Activated CD4-positive, CD25-positive, alpha-beta regulatory T cell treated with anti-CD3 and anti-CD28 coated beads, Interleukin-2, amount 50 U/mL, for 16 hours (primary cell): ENCODE measurements at places on chromosomes 7 and 10.
A peak's percentile ranks its signal among the peaks of the same experiment; 100 is the strongest.

DNA sequence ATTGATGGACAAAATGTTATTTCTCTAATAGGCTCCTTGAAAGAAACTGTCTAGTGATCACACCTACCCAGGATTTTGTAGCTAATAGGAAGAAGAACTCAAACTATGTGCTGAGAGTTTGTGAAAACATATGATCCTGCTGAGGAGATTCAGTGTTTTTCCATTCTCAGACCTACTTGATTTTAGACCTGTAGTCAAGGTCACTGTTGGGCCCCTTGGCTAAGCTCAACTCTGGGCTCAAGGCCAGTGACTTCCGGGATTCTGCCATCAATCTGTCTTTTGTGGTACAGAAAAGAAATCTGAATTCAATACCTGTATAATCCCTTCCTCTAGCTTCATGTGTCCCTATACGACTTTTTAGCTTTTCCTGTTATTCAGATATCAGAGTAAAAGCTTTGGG, 79.7 kb upstream of the FERD3L start:
- DNase-seq = no peak

- no peak for DNase-seq
Measured at GRCh38 chr10:131166486-131166885, 145.0 kb downstream of the TCERG1L start.

GRCh38 chr7:25069900-25070443, 55.1 kb downstream of the CYCS start:
- peak; percentile 14 for DNase-seq

GRCh38 chr7:18467011-18467410, 28.5 kb upstream of the HDAC9 start:
- no peak for DNase-seq

- no peak for DNase-seq
Measured at GRCh38 chr7:130831817-130832481, 97.9 kb upstream of the KLF14 start.

DNA sequence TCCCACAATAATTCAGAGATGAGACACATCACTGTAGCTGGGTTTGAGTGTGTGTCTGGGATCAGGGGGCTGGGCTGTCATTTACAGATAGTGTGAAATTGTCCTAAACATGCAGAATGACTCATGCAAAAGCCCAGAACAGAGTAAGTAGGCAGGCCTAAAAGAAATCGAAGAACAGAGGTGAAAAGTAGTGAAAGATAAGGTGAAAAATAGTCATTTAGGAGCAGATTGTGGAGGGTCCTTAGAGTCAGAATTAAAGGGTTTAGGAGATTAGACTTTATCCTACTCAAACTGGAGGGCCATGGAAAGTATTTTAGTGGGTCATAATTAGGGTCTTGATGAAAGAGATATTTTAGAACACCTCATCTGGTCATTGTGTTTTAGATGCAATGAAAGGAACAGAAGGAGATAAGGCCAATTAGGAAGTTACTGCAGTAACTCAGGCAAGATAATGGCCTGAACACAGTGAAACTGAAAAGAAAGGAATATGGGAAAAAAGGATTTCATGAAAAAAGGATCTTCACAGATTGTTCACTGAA, 58.3 kb upstream of the NEBL start:
- no peak for DNase-seq

DNA sequence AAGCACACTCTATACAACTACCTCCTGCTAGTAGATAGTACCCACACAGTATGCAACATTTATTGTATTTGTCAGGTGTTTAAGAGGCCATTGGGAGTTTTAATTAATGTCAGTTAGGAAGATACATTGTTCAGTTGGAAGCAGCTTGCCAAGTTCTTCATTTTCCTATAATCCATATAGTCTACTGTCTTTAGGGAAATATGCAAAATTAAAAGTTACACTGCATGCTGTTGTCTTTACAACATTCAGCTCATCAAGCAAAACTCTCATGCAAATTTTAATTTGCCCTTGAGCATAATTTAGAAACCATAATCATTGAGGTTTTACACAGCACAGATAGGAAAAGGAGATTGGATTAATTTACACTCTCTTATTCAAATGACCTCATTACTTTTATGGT, 17.4 kb downstream of the FOXP2 start:
- DNase-seq = no peak

GRCh38 chr10:129706081-129706480, 239.0 kb downstream of the MGMT start:
- DNase-seq = no peak

- DNase-seq = no peak
Measured at GRCh38 chr7:46755120-46756034, 826.5 kb downstream of the TNS3 start.

DNA sequence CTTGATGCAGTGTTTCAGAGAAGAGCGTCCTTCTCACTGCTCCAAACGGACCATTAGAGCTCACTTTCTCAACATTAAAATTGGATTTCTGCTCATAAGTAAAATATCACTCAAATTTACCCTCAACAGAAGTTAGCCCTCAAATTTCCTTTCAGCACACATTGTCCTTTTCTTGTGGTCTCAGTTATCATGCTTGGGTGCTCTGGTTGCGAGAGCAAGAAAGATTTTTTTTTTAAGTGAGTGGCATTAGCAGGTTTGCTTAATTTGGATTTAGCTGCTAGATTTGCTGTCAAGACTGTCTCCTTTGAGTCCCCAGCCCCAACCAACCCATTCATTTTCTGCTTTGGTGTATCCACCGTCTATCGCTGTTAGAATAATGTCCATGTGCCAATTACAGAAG, 2.6 kb upstream of the CH25H start:
- no peak for DNase-seq

- DNase-seq = no peak
Measured at GRCh38 chr10:89213191-89213808, 6.2 kb upstream of the CH25H start.

DNA sequence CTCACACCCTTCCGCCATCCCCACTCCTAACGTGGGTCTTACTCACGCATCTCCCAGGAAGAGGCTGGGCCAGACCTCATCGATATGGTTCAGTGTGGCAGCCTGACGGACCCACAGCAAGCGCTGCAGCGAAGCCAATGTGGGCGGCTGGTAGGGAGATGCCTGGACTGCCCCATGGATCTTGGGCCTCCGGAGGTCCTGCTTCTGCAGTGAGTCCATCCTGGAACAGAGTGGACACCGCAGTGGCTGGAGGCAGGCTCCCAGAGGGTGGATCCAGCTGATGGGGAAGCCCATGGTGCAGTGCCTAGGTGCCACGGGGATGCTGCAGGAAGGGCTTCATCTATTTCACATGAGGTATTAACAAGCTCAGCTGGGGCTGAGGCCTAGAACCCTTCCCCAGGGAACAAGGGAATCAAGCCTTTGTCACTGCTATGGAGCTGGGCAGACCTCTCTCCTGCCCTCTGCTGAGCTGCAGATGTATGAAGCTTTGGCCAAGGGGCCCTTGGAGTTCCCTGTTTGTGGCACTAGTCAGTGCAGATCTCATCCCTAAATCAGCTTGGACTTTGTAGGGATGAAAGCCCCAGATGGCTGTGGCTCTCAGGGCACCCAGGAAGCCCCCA, 13.7 kb upstream of the SAMD8 start:
- DNase-seq = no peak

DNA sequence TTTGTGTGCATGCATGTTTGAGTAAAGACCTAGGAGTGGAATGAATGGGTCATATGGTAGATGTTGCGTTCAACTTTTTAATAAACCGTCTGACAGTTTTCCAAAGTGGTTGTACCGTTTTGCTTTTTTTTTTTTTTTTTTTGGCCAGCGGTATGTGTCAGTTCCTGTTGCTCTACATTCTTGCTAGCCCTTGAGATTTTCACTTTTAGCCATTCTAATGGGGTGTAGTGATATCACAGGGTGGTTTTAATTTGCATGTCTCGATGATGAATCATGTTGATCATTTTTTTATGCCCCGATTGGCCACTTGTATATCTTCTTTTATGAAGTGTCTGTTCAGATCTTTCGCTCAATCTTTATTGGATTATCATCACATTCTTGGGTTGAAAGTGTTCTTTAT, 320.7 kb downstream of the CAMK1D start:
- no peak for DNase-seq

DNA sequence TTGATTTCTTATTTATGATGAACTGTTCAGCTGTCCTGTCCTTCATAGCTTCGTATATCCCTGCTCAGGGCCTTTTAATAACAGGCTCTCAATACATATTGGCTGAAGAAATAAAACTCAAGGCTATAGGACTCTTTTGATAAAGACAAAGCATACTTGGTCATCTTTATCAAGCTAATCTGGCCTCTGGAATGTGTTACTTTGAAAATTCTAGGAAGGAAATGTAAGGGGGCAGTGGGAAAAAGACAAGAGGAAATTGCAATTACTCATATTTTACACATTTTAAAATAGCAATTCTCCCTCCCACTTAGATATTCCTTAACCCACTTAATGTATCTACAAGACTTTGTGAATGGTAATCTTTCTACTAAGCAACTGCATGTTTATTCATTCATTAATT, 94.3 kb downstream of the OSBPL3 start:
- DNase-seq = no peak

GRCh38 chr10:102935505-102935904, 17.4 kb downstream of the CNNM2 start:
- no peak for DNase-seq

DNA sequence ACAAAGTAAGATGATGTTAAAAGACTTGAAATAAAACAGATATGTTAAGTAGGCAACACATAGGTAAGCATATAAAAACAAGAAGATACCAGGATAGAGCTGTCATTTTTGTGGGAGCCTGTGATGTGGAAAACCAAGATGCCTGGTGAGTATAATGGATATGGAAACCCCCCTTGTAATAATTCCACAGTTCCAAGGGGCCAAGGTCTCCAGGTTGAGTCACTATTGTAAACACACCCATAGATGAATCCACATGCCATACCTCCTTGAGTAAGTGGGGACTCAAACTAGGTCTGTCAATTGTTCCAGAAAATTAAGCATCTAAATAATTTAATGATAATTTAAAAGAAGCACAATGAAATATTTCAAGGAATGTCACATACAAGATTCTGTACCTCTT, 15.9 kb downstream of the CAV1 start:
- DNase-seq = no peak

- no peak for DNase-seq
Measured at GRCh38 chr10:34260904-34261303, 554.2 kb downstream of the PARD3 start.

- no peak for DNase-seq
Measured at GRCh38 chr7:96996111-96996957, 9.0 kb upstream of the DLX6 start.

DNA sequence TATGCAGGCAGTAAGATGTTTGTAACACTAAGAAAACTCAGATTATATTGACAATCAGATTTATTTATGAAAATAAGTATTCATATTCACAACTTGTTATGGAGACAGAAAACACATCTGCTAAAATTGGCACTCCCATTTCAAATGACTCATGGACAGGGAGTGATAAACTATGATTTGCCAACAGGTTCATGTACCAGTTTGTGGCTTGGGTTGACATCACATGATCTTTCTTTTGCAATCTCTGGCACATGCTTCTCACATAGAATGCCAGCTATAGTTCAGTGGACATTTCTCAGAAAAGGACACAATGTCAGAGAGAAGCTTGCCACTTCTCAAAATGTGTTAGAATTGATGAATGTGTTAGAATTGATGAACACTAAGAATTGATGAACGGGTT, 663.2 kb upstream of the ANKRD30A start:
- DNase-seq = no peak

GRCh38 chr7:140996-141395, 51.4 kb upstream of the FAM20C start:
- no peak for DNase-seq

DNA sequence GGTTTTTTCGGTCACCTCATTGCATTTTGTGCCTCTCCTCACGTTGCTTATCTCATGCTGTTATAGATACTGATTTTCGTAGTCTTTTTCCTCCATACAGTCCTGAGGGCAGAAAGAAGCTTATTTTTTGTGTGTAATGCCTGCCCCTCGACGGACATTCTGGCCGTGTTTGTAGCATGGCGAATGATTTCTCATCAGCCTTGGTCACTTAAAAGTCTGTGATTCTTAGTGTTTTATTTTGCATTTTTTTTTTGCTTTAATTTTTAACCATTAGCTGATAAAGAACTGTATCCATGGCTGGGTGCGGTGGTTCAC, 469 bp upstream of the NOC3L start:
- no peak for DNase-seq

GRCh38 chr7:145831616-145832206, 284.9 kb upstream of the CNTNAP2 start:
- DNase-seq = no peak

- DNase-seq = no peak
Measured at GRCh38 chr7:149454750-149455149, 6.1 kb downstream of the ZNF777 start.

- no peak for DNase-seq
Measured at GRCh38 chr10:45404087-45404769, 30.2 kb downstream of the ALOX5 start.

DNA sequence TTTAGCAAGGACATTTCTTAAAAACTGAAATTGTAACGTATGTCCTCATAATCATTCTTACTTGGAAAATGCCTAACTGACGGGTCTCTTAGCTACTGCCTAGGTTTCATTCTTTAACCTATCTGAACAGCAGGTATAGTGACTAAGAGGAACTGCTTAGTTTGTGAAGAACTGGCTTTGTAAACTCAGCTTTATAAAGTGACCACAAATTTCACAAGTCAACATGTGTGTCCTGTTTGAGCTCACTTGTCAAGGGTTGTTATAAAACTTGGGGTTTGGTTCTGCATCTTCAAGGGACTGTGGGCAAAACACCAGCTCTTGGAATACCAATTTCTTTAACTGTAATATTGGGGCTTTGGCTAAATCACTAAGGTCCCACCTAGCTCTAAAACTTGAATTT, 32.2 kb downstream of the MRPS33 start:
- DNase-seq = no peak

GRCh38 chr10:62024026-62024701, 122.7 kb downstream of the ARID5B start:
- DNase-seq = no peak

GRCh38 chr7:38306914-38307313, 33.5 kb upstream of the TARP start:
- DNase-seq = no peak

- no peak for DNase-seq
Measured at GRCh38 chr7:1317646-1318045, 85.0 kb downstream of the UNCX start.

GRCh38 chr10:108450280-108450679, 1285.8 kb upstream of the SORCS1 start:
- DNase-seq = no peak

DNA sequence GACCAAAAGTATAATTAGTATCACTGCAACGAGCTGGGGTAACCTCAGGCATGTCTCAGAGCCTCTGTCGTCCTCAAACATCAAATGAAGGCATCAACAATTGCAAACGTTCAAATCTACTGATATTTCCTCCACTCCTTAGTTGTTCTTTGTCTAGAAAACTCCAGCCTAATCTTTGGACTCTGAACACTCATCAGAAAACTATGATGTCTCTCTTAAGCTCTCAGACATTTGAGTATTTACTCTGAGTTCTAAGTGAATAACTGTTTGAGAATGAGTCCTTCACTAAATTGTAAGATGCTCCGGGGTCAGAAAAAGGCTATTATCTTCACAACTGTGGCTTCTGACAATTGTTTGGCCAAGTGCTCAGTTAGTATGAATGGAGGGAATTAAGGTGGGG, 536.4 kb downstream of the NRG3 start:
- DNase-seq = no peak
